ENCODE measurements at places on chromosomes 13 and 19. TPM values are rescaled to one million over a fixed set of nuclear protein-coding genes. Genes with fewer than 3 reads are reported as not detected.
A peak's percentile ranks its signal among the peaks of the same experiment; 100 is the strongest.

Gene SELENOV
- total RNA-seq: not detected

Gene ZNF723
- total RNA-seq: not detected

Gene KCNRG
- 2.3 TPM for total RNA-seq

DNA sequence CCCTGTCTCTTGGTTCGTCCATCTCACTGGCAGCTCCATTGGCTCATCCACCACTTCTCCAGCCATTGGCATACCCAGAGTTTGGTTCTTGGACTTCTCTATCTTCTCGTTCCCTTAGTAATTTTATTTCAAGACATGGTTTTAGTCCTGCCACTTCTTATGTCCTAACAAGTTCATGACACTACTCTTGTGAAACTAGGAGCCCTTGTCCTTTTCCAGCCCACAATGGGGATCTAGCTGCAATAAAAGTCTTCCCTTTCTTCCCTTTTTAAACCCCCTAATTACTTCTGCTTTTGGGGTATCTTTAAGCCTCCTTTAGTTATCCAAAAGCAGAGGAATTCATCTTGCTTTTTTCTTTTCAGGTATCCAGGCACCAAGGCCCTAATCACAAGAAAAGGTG, 2.9 kb upstream of the RCBTB2 start:
- peaks cover 9% of the 10 kb centered on the region for H3K4me1 ChIP-seq
- H3K36me3 ChIP-seq: no peaks in the 10 kb centered on the region
- H3K4me3 ChIP-seq: no peak overlapping the region
- H3K27me3 ChIP-seq: no peaks in the 10 kb centered on the region

DNA sequence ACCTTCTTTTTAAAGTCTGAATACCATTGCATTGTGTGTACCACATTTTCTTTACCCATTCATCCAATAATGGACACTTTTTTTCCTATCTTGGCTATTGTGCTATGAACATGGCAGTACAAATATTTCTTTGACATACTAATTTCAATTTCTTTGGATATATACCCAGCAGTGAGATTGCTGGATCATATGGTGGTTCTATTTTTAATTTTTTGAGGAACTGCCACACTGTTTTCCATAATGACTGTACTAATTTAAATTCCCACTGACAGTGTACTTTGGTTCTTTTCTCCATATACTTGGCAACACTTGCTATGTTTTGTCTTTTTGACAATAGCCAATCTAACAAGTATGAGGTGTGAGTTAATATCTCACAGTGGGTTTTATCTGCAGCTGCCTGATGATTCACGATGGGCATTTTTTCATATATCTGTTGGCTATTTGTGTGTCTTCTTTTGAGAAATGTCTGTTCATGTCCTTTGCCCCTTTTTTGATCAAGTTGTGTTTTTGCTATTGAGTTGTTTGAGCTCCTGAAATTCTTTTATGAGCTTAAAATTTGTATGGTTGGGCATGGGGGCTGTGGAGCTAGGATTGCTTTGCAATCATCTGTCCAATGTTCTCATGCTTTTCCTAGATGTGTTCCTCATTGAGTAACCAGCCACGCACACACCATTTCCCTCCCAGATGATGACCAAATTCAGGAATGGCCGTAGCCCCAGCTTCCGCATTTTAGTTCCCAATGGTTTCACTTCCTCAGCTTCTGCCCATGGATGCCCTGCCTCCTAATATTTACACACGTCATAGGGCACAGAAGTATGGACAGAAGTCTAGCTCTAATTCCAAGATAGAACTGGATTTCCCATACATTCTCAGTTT, 380.0 kb upstream of the SGCG start:
- no peak overlapping the region for H3K27ac ChIP-seq
- H3K4me3 ChIP-seq: no peak overlapping the region
- H3K27me3 ChIP-seq: no peaks in the 10 kb centered on the region
- H3K36me3 ChIP-seq: no peaks in the 10 kb centered on the region
- H3K4me1 ChIP-seq: no peaks in the 10 kb centered on the region
- peak; percentile 45 for DNase-seq
